Activated T-cell treated with anti-CD3 and anti-CD28 coated beads, Interleukin-2, amount 50 U/mL, for 4 hours (primary cell): ENCODE measurements at places on chromosomes 4 and X.

- DNase-seq = no peak
Measured at GRCh38 chr4:105283501-105283900, 136.8 kb downstream of the TET2 start.

GRCh38 chr4:74105656-74106280, 6.8 kb upstream of the CXCL2 start:
- no peak for DNase-seq

GRCh38 chr4:2332976-2333319, 71.0 kb upstream of the MXD4 start:
- DNase-seq = no peak

DNA sequence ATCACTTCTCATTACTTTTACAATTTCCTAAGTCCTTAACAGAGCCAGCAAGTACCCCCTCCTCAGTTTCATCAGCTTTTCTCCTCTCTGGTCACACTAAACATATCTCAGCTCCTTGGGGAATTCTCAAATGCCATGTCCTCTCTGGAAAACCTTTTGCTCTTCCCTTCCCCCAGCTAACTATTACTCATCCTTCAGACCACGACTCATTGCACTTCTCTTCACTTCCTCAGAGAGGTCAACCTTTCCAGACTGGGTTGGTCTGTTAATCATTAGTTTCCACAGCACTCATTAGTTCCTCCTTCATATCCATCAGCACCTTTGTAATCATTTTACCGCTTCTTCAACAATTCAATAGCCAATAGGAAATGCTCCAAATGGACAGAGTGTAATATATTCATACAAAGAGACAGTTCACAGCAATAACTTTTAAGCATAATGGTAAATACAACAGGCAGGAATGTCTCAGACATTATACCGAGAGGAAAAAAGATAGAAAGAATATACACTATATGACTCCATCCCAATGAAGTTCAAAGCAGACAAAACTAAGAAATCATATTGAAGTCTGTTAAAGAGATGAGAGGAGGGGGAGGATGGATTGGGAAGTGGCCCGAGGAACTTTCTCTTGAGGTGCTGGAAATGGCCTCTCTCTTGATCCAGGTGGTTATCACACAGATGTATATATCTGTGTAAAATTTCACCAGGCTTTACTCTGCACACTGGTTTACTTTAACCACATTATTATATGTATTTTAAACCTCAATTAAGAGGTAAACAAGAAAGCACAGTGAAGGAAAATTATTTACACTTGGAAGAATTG, 39.6 kb downstream of the DDX60L start:
- no peak for DNase-seq

- DNase-seq = no peak
Measured at GRCh38 chrX:13078739-13079444, 34.5 kb upstream of the FAM9C start.

DNA sequence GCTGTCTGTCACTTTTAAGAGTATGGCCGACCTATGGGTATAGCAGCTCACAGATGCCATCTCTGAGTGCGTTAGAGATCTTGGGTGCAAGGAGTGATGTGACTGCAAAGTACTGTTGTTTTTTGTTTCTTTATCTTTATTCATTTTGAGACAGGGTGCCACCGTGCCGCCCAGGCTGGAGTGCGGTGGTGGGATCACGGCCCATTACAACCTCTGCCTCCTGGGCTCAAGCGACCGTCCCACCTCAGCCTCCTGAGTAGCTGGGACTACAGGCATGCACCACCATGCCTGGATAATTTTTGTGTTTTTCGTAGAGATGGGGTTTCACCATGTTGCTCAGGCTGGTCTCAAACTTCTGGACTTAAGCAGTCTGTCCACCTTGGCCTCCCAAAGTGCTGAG, 71.4 kb downstream of the CCKAR start:
- DNase-seq = no peak

GRCh38 chr4:169105620-169106019, 95.6 kb upstream of the CBR4 start:
- DNase-seq = no peak

DNA sequence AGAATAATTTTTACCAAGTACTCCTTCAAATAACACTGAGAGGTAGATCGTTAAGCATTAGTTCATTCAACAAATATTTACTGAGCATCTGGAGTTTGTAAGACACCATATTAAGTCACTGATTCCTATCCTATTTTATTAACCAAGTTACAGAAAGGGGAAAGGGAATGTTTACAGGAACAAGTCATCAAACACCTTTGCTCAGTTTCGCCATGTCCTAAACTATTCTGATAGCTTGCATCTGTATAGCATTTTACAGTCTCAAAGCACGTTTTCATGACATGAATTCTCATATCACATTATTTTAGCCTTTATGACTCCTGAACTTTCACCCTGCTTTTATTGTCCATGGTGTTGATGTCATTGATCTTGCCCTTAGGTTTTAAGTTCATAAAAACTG, 89.2 kb downstream of the AREG start:
- no peak for DNase-seq

- DNase-seq = no peak
Measured at GRCh38 chr4:38805530-38806145, 1.0 kb upstream of the TLR1 start.

DNA sequence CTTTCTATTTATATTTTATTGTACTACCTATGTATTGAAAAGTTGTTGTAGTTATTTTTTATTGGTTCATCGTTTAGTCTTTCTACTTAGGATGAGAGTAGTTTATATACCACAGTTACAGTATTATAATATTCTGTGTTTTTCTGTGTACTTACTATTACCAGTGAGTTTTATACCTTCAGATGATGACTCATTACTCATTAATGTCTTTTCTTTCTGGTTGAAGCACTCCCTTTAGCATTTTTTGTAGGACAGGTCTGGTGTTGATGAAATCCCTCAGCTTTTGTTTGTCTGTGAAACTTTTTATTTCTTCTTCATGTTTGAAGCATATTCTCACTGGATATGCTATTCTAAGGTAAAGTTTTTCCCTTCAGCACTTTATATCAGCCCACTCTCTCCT, 7.7 kb downstream of the LUZP4 start:
- no peak for DNase-seq

GRCh38 chrX:45258731-45259402, 58.2 kb upstream of the DIPK2B start:
- no peak for DNase-seq

DNA sequence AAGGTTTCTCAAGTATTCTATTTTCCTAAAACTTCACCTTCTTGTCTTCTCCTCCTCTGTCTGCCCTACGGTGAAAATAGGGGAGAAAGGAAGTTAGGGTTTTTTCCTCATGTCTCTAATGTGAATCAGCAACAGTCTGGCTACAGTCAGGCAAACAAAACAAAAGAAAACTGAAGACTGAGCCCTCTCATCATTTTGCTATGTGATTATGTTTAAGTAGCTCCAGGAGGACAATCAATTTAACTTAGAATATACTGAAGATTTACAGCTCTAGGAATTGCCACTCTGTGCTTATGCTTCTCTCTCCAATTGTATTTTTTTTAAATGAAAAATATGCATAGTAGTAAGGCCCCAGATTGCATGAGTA, 316.2 kb downstream of the GPAT3 start:
- DNase-seq = no peak

DNA sequence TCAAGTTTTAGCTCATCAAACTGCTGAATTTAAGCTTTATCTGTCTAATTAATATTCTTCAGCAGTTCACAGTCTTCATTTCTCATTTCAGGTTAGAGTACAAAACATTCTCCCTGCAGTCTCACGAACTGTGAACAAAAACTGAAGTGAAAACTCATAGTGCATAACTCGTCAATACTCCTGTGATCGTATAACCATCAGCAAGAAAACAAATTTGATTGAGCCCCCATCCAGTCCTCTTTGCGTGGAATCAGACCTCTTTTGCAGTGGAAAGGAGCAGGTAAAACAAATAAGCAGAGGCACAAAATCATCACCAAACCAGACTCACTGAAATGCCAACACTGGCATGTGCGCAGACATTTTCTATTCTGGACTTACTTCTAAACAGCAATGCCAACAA, 12.7 kb downstream of the ADAM29 start:
- no peak for DNase-seq

DNA sequence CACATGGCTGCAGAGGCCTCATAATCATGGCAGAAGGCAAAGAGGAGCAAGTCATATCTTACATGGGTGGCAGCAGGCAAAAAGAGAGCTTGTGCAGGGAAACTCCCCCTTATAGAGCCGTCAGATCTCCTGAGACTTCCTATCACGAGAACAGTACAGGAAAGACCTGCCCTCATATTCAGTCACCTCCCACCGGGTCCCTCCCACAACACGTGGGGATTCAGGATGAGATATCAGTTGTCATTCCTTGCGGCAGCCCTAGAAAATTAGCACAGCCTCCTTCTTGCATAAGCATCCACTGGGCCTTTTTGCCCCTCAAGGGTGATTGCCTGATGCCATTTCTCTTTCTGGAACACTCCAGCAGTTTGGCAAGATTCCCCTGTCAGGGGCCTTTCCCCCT, 61.7 kb upstream of the STX18 start:
- DNase-seq = no peak
